Activated CD4-positive, alpha-beta T cell treated with anti-CD3 and anti-CD28 coated beads for 1 hour (primary cell): ENCODE measurements at places on chromosomes 12 and 14.

DNA sequence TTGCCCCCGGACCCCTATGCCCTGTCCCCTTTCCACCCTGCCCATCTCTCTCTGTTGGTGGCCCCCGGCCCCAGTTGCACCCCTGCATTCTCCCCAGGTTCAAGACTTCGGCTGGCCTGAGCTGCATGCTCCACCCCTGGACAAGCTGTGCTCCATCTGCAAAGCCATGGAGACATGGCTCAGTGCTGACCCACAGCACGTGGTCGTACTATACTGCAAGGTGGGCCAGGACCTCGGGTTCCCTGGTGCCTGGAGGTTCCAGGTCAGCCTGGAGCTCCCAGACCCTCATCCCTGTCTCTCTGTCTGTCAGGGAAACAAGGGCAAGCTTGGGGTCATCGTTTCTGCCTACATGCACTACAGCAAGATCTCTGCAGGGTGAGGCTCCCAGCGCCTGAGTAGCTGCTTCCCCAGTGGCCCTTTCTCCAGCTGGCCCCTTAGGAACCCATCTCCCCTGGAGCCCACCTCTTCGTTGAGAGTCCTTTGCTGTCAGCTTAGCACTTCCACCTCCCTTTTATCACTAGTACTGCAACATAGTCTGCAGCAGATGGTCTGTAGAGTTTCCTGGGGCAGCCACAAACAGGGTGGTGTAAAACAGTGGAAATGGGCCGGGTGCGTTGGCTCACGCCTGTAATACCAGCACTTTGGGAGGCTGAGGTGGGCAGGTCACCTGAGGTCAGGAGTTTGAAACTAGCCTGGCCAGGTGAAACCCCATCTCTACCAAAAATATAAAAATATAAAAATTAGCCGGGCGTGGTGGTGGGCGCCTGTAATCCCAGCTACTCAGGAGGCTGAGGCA lies 5.8 kb downstream of the TNS2 start:
- DNase-seq, result no peak

DNA sequence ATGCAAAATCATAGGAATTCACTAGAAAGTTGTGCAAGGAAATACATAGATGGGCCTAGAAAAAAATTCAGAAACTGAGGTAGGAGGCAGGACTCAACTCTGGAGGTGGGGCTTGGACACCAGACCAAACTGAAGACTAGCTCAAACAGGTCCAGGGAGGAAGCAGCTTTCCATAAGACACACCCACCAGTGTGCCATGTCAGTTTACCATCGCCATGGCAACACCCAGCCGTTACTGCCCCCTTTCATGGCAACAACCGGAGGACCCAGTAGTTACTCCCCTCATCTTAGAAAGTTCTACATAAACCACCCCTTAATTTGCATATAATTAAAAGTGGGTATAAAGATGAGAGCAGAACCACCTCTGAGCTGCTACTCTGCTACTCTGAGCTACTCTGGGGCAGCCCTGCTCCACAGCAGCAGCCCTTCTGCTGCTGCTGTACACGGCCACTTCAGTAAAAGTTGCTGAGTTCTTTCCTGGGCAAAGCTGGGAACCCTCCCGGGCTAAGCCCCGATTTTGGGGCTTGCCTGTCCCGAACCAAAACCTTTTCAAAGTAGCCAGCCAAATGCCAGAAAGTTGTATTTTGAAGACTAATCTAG lies 30.8 kb upstream of the NINJ2 start:
- DNase-seq, result no peak

DNA sequence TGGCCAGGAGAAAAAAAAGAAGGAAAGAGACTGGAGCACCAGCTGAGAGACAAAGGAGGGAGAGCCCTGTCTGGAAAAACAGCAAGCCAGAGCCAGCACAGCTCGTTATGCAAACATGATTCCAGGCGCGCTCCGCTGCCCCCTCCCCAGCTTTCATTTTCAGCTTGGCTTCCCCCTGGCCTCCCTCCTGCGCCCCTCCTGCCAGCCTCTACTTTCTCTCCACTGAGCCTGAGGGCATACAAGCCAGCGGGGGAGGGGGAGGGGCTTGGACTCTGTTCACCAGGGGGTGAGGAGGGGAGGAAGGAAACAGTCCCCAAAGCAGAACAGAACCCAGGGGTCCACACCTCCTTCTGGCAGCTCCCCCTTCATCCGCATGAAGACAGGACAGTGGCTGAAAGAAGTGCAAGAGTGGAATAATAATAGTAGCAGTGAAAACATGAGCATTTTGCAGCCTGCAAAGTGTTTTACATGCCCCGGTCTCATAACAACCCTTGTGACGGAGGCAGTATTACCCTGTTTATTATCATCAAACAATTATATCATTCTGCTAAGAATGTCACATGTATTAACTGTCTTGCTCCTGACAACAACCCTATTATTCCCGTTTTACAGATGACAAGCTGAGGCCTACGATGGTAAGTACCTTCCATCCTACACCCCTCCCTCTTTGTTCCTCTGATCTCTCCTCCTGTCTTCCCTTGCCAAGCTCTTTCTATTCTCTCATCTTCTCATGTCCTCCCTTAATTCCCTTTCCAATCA lies 24.2 kb downstream of the SMUG1 start:
- DNase-seq, result no peak

DNA sequence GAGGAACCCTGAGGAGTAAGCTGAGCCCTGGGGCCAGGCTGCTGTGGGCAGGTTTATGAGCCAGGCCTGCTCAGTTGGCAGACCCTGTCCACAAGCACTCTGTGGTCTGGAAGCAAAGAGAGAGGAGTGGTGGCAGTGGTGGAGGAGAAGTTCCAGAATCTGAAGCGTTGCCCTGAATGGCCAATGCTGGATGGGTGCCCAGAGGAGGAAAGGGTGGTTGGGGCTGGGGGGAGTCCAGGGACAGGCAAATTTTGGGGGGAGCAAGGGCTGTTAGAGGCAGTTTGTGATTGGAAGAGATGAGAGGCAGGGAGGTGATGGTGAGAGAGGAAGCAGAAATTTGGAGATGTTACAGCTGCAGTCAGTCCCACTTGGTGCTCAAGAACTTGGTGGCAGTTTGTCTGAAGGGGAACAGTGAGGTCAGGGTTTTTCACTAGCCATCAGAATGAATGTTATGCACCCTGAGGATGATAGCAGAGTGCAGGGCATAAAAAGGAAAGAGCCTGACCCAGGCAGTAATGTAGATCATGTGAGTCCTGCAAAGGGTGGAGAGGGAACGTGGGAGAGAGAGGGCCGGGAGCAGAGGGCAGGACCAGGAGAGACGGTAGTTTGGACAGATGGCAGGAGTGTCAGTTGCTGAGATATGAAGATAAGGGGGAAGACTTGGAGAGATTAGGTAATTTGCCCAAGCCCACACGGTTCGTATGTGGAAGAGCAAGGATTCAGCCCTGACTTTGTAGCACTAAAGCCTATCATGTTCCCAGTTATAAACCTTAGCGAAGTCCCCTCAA lies 51.2 kb downstream of the GALNT8 start:
- no peak for DNase-seq

GRCh38 chr12:79373896-79374499 lies 316.8 kb downstream of the PAWR start:
- no peak for DNase-seq

- no peak for DNase-seq
Observed at GRCh38 chr12:76366163-76366562, 17.9 kb upstream of the BBS10 start.
